ENCODE measurements at places on chromosomes 12 and 14. TPM values are rescaled to one million over a fixed set of nuclear protein-coding genes. Genes with fewer than 3 reads are reported as not detected.
A peak's percentile ranks its signal among the peaks of the same experiment; 100 is the strongest.

- no peak for DNase-seq
These were observed 83.8 kb downstream of the PTPRB start for GRCh38 chr12:70553391-70553859.

Gene MSRB3
- total RNA-seq = 3.7 TPM

DNA sequence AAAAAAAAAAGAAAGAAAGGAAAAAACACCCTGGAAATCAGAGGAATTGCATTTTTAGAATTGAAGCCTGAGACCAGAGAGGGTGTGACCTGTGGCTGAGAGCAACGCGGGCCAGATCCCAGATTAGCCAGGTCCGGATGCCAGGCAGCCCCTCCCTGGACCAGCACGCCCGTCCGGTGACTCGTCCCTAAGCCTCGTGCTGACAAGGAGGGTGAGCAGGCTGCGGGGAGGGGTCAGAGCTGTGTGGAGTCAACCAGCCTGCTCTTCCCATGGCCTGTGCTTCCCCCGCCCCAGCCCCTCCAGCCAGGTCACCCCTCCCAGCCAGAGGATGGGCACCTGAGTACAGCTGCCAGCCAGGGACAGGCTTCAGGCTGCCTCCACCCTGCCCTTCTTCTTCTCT lies 4.2 kb upstream of the KLC1 start:
- DNase-seq = peak; percentile 31

- DNase-seq = no peak
These were observed 487 bp upstream of the MGST1 start for GRCh38 chr12:16346958-16347357.

DNA sequence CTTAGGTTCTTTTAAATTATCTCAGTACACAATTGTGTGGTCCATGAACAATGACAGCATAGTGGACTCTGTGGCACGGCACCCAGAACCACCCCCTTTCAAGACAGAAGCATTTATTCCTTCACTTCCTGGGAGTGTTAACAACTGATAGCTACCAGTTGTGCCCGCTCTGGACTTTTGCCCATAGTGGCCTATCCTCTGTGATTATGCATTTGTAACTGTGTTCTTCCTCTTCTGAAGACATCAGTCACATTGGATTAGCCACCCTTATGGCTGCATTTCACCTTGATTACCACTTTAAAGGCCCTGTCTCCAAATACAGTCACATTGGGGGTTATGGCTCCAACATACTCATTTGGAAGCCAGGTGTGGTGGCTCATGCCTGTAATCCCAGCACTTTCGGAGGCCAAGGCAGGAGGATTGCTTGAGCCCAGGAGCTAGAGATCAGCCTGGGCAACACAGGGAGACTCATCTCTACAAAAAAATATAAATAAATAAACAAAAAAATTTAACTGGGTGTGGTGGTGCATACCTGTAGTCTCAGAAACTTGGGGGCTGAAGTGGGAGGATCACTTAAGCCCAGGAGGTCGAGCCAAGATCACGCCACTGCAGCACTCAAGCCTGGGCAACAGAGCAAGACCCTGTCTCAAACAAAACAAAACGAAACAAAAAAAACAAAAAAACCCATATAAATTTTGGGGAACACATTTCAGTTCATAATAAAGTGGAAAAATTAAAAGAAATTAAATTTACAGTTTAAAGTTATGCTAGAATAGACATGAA lies 27.6 kb upstream of the PHC1 start:
- DNase-seq = no peak

GRCh38 chr12:2552000-2552756 lies 242.6 kb upstream of the FKBP4 start:
- no peak for DNase-seq

DNA sequence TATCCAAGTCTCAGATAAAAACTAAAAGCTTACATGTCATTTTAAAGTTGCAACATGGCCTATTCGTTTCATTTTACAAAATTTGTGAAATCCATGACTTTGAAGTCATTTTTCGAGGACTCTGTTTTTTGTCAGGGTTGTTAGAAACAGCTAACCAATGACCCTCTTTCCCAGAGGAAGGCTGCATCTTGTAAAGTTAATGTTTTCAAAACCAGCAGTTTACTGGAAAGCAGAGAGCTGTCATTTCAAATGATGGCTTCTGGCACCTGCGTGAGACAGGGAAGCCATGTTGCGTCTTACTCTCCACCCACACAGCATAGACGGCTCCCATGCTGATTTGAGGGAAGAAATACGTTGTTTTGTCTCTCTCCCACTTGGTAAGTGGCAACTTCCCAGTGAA lies 50.1 kb upstream of the RTRAF start:
- DNase-seq = no peak

- DNase-seq = no peak
These were observed 10.5 kb downstream of the CINP start for GRCh38 chr14:102352213-102352612.

Gene DDX55
- 41.7 TPM for total RNA-seq

DNA sequence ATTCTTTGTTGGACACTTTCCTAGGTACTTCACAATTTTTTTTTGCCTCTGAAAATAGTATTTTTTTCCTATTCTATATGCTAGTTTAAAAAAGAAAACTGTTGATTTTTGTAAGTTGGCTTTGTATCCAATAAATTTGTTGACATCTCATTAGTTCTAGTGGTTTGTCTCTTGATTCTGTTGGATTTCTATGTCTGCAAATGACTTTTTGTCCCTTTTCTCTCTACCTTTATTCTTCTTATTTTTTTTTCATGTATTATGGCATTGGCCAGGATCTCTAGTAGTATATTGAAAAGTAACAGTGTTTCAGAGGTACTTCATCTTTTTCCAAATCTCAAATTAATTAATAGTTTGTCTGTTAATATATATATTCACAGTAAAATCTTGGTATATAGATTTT lies 59.1 kb upstream of the TSPAN11 start:
- no peak for DNase-seq

- no peak for DNase-seq
These were observed 52.3 kb downstream of the KCNK10 start for GRCh38 chr14:88270776-88271175.

DNA sequence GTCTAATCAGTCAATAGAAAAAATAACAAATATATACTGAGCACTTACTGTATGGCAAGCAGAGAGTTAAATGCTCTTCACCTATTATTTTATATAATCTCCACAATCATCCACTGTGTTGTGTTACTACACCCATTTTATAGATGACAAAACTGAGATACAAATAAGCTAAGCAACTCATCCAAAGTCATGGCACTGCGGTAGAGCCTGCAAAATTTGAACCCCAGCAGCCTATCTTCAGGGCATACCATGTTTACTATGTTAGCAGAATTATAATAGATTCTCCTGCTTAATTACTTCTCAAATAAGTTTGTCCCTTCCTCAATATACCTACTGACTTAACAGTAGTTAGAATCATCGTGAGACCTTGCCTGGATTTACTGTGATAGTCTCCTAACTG lies 53.6 kb upstream of the PCED1B start:
- no peak for DNase-seq

Gene UTP20
- total RNA-seq = 19.3 TPM

DNA sequence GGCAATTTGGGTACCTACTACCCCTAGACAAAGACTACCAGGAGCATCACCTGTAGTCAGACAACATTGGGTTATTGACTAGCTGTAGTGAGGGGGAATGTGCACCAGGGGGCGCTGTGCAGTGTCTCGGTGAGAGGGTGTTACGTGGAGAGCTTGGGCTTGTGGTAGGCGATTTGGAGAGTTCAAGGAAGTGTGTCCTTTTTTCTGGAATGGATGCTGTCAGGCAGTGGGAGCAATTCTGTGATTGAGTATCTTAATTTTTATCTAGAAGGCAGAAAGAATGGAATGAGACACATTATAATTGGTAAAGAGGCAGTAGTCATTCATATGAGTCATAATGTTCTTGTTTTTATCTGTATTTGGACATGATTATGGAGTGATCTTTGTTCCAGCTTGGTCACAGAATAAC lies 187.7 kb downstream of the GALC start:
- peak; percentile 18 for DNase-seq

Gene WIF1
- total RNA-seq = 0.06 TPM

Gene IKZF4
- total RNA-seq = 2.1 TPM

DNA sequence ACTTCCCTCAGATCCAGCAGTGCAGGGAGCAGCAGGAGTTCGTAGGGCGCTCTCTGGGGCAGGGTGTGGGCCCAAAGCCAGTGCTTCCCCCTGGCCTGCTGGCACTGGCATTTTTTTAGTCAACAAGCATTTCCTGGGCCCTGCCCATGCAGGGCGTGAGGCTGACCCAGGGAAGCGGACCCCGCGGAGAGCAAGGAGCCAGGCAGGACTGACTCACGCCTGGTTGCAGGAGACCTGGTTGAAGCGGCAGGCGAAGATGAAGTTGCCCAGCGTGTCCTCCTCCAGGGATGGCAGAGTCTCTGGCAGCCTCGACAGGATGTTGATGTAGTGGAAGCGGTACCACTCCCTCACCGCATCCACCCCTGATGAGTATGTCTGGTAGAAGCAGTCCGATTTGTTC lies 13.5 kb downstream of the SCNN1A start:
- no peak for DNase-seq

DNA sequence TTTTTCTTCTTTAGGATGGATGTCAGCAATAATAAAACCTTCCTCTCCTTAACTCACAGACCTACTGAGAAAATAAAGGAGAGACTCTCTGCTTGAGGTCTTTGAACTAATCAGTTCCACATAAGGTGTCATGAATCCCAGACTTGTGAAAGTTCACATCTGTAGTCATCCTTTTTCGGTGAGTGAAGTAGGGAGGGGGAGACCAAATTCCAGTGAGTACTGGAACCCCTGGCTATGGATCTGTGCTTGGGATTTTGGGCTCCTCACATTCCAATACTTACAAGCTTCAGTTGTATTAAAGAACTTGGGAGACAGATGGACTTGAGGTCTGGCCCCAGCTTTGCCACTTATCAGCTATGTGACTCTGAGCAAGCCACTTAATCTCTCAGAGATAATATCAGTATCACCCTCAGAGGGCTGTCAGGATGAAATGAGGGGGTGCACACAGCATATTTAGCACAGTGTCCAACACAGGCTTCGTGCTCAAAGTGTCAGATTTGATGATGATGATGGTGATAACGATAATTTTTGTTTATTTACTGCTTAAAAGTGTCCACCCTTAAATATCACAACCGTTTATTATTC lies 34.8 kb upstream of the APPL2 start:
- no peak for DNase-seq

GRCh38 chr12:52335598-52336262 lies 14.5 kb upstream of the KRT83 start:
- no peak for DNase-seq

Gene RD3L
- not detected for total RNA-seq

- DNase-seq = peak; percentile 20
These were observed 201.5 kb upstream of the CAND1 start for GRCh38 chr12:67067453-67068203.

- DNase-seq = no peak
These were observed 20.0 kb upstream of the PCNX1 start for GRCh38 chr14:70887207-70887681.

DNA sequence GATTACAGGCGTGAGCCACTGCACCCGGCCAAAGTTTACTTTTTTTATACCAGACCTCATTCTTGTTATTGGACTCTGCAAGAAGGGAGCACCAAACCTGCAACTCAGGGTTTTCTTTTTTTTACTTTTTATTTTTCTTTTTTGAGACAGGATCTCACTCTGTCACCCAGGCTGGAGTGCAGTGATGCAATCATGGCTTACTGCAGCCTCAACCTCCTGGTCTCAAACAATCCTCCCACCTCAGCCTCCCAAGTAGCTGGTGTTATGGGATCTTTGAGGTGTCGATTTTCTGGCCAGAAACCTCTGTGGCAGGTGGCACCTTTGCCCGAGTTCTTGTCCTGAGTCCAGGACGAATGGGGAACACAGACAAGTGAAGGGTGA lies 4.2 kb upstream of the PWP1 start:
- DNase-seq = no peak

- peak; percentile 69 for DNase-seq
These were observed 57.1 kb downstream of the ZDHHC17 start for GRCh38 chr12:76820888-76821482.

DNA sequence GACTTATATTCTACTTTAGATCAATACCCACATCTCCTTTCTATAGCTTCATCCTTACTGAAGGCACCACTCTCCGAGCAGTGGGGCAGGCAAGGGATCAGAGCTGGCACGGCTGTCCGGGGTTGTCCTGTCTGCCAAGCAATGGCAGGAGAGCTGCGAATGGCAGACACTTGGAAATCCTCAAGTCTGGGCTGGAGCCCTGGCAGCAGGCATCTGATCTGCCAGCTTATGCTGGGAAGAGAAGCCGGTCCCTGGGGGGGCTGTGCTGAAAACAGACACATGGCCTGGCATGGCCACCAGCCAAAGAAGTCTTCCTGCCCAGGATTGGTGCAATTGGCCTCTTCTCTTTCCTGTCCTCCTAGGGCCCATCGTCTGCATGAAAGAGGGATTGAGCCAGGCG lies 280.2 kb upstream of the PWP1 start:
- DNase-seq = no peak

GRCh38 chr12:111404362-111405148 lies 1.2 kb upstream of the SH2B3 start:
- DNase-seq = peak; percentile 57

- no peak for DNase-seq
These were observed 181.3 kb upstream of the FKBP4 start for GRCh38 chr12:2613326-2614073.

GRCh38 chr14:104885973-104886689 lies 21.1 kb downstream of the CEP170B start:
- DNase-seq = no peak

Gene CD163
- not detected for total RNA-seq

- DNase-seq = no peak
These were observed 16.4 kb upstream of the NUDT4 start for GRCh38 chr12:93361151-93361919.

GRCh38 chr14:64550621-64551333 lies 1.0 kb downstream of the PPP1R36 start:
- DNase-seq = no peak

- DNase-seq = no peak
These were observed 137.3 kb downstream of the SNAPC1 start for GRCh38 chr14:61899497-61899896.

Gene PTCSC3
- total RNA-seq = not detected

Gene ZNF410
- total RNA-seq = 56.4 TPM

Gene WNT5B
- 73.8 TPM for total RNA-seq

DNA sequence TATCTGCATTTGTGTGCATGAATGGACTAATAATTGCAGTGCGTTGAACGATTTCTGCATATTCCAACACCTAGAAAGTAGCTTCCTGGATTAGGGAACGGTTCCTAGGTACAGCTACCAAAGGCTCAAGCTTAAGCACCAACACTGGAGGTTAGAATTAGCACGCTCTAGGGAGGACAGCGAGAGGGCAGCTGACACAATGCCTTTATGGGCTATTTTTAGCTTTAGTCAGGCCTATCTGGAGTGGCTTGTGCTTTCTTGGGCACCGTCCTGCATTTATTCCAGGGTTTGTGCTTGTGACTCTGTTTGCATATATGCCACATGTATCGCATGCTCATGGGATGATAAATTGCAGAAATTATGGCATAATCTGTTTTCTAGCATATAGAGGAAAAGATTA lies 13.7 kb downstream of the ETV6 start:
- no peak for DNase-seq

Gene PEX5
- 20.2 TPM for total RNA-seq

Gene PCED1B
- total RNA-seq = 0.25 TPM

Gene TCL1B
- total RNA-seq = not detected

Gene CCDC175
- total RNA-seq = 0.24 TPM
